ENCODE measurements at places on chromosomes 1 and 21.

DNA sequence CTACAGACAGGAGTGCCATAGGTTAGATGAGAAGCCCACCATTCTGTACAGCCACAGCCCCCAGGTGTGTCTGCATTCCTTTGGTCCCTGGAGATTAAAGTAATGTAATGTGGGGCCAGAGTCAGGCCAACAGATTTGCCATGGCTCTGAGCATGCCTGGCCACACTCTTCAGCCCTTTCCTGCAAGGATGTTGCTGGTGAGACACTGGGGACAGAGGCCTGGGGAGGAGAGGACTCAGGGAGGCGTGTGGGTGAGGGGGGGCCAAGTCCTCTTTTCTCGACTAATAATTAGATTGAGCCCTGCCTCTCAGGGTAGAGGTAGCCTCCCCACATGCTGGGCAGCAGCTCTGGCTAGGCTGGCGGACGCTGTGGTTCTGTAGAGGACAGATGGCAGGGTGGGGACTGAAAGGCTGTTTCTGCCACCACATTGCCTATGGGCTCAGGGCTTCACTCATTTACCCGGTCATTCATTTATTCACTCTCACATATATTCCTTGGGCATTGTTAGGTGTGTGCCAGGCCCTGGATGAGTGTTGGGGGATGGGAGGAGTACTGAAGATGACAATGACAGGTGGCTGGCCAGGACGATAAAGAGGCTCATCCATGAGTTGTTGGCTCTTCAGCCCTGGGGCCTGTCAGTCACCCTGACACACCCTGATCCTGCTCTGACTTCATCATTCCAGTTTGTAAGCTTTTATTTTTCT, 7.1 kb upstream of the PRCC start:
- no peak for DNase-seq

GRCh38 chr1:64042331-64043100, 160.9 kb upstream of the UBE2U start:
- no peak for DNase-seq

DNA sequence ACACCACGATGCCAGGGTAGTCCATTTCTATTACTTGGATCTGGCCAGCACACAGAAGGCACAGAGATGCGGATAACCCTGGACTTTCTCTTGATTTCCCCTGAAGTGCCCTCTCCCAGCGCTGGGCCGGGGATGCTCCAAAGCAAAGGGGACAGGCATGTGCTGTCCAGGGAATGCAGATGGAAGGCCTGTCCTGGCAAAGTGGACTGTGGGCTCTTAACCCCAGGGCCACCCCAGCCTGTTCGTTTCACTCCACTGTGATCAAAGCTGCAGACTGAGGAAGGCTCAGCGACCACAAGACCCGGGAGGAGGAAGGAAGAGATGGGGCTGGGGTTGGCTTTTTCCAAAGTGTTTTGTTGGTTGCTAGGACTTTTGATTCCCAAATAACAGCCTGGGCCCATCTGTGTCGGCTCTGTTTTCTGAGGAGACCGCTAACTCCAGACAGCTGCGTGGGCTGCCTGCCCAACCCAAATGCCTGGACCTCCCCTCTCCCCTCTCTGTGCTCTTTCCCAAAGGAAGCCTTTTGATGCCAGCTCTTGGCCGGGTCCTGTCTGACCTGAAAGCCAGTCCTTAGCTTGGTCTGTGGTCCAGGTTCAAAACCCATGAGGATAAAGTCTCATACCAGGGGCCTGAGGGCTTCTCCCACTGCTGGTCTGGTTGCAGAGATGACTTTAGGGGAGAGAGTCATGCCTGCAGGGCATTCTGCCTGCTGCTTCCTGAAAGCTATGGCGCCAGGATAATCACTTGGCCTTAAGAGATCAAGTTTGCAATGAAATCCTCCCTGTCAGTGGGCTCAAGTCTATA, 119.6 kb upstream of the CD34 start:
- no peak for DNase-seq

DNA sequence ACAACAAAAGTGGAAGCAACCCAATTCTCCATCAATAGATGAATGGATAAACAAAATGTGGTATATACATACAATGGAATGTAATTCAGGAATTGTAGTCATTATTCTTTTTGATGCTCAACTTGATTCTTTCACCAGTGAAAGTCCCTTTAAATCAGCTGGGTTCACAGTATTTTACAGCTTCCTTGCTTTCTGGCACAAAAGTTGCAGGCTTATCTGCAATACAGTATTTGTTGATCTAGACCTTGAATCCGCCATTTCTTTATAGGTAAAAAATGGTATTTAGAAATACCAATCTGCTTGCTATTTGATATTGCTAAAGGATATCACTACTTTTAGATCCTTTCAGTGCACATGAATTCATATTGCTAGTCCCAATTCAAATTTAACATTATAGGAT, 44.7 kb upstream of the ERO1B start:
- no peak for DNase-seq

- no peak for DNase-seq
Measured at GRCh38 chr1:113567427-113567826, 177.1 kb downstream of the MAGI3 start.

DNA sequence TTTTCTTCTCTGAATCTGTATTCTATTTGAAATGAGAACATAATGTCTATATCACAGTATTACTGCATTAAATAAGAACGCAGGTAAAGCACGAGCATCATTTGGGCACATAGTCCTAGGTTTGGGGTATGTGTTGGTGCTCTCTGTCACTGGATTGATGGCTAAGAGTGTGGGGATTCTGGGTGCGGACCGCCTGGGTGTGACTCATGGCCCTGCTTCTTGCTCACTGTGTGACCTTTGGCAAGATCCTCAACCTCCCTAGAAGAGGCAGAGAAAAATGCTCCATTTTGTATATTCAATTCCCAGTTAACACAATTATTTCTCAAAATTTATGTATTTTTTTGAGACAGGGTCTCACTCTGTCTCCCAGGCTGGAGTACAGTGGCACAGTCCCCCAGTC, 99.7 kb downstream of the LAMC2 start:
- no peak for DNase-seq

DNA sequence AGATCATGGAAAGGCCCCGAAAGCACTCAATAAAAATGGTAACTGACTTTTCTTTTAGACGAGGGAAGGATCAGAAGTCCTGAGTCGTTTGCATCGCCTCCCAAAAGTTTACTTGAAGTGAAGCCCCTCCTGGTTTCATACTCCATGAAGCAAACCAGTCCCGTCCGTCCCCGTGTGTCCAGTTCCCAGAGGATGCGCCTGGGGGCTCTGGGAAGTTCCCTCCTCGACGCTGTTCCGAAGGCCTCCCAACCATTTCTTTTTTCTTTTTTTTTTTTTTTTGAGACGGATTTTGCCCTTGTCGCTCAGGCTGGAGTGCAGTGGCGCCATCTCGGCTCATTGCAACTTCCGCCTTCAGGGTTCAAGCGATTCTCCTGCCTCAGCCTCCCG, 661 bp upstream of the OSCP1 start:
- no peak for DNase-seq

DNA sequence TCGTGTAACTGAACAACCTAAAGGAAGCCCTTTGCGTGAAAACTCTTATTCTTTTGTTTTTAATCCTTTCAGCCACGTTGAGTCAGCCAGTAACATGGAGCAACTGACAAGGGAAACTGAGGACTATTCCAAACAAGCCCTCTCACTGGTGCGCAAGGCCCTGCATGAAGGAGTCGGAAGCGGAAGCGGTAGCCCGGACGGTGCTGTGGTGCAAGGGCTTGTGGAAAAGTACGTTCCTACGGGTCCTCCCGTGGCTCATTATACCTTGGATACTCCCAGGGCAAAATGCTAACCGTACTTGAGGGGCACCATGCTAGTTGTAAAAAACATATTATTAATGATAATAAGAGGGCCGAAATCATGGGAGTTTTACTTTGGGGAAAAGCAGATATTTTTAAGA, 49.4 kb downstream of the LAMC2 start:
- DNase-seq: no peak
